MM.1S (cell line): ENCODE measurements at places on chromosomes 4 and X.

DNA sequence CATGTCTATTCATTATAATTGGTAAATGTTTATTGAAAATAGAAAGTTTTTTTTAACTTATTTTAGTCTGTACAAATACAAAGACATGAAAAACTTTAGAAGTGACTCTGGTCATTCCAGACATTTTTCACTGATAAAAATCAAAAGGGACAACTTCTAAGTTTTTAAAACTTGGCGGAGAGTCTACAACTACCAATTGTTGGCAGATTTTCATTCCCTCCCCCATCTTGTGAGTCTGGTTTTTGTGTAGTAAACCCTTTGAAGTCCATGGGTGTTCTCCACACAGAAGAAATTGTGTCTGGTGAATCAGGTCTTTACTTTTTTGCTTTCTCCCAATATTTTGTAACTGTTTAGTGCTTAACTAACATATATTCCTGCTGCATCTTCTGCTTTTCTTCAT, 336.5 kb downstream of the PDGFC start:
- no peak for DNase-seq

GRCh38 chrX:38887222-38887621, 86.0 kb downstream of the MID1IP1 start:
- no peak for DNase-seq

GRCh38 chr4:6859543-6859942, 50.1 kb upstream of the TBC1D14 start:
- DNase-seq: no peak

DNA sequence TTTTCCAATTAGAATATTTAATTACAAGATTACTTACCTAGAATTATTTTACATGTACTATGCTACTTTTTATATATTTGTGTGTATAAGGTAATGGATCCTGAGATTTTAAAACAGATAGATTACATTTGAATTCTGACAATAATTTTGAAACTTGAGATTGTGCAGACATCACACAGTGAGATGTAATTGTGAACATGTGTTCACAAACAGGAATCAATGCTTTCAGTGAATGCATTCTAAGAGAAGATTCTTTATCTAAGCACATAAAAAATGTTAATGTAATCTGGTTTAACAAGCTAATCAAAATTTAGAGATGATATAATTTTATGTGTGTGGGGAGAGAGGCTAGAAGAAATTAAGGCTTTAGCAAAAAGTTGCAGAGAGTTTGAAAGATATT, 1925.5 kb downstream of the ARAP2 start:
- DNase-seq: no peak

GRCh38 chrX:19772822-19773628, 114.4 kb downstream of the SH3KBP1 start:
- peak; percentile 18 for DNase-seq

DNA sequence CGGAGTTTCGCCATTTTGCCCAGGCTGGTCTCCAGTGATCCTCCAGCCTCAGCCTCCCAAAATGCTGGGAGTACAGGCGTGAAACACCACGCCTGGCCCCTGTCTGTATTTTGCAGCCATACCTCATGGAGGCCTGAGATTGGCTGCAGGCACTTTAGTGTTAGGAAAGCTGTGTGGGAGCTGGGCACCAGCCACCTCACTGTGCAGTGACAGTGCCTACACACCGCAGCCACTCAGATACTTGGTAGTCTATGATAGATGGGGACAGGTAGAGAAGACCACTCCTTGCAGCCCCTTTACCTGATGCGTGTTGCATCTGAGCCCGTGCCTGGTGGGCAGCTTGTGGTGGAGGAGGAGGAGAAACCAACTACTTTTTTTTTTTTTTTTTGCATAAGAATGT, 16.3 kb downstream of the SMS start:
- DNase-seq: no peak

- DNase-seq: peak; percentile 69
Observed at GRCh38 chr4:83252782-83253405, 31.7 kb downstream of the COQ2 start.

DNA sequence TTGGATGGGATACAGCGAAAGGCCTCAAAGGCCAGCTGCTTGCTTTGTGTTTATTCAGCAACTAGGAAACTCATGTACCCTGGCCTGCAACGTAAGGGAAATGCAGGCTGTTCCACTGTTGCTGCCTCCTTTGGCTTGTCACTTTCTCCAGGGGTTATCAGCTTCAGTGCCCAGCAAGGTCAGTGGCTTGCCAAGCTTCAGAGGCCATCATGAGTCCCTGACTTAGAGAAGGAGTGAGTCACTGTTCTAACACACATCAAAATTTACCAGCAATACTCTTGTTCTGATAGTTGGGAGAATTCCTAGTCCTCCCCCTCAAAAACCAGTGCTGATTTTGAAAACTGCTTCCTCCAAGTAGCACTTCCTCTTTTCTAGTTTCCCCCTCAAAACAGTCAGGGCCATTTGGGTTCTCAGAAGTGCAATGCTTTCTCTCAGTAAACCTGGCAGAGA, 250.8 kb downstream of the ARHGAP24 start:
- DNase-seq: peak; percentile 22

- DNase-seq: no peak
Observed at GRCh38 chrX:118975831-118976598, 1.6 kb downstream of the LONRF3 start.

GRCh38 chr4:99633772-99634171, 23.9 kb downstream of the C4orf54 start:
- no peak for DNase-seq

- DNase-seq: no peak
Observed at GRCh38 chr4:89279385-89279784, 28.2 kb downstream of the GPRIN3 start.

DNA sequence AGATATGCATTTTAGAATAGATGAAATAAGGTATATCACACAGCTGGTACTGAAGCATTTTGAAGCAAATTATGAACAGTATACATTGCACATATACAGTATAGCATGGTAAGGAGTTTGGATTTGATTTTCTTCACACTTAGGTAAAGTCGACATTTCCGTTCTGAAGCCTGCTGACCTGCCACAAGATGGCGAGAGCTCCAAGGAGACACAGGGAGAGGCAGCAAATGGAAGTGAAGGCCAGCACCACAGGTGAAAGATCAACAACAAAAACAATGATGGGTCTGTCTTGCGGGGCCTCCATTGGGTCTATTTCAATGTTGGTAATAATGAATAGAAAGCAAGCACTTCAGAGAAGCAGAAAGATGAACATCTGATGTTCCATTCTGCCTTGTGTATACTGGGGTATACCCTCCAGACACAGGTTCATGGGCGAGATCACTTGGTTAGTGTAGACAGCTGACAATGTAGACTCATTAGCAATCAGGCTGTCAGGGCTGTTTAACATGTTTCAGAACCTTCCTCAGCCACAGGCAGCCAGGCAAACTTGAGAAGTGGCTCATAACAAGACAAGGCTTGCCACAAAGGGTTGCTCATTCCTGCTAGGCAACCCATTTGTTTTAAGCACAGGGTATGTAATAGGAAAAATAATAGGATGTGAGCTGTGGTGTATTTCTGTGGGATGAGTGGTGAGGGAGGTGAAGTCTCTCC, 21.4 kb upstream of the NOX1 start:
- DNase-seq: peak; percentile 35

- DNase-seq: no peak
Observed at GRCh38 chrX:115047715-115048114, 30.3 kb upstream of the IL13RA2 start.

GRCh38 chrX:120305531-120306141, 5.6 kb downstream of the TMEM255A start:
- no peak for DNase-seq
